ENCODE measurements at places on chromosomes 1 and 21.

DNA sequence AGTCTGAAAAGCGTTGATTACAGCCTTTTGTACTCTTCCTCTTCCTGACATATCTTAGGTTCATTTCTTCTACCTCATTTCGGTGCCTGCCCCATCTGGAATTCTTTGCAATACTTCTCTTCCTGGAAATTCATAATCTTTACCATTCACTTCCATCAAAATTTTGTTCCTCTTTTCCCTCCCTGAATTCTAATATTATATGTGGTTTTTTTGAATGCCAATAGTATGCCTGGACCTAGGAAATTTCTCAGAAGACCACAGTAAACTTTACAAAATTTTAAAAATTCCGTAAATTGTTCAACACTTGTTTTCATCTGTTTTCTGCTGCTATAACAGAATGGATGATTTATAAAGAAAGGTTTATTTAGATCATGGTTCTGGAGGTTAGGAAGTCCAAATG is 76.8 kb downstream of the MAP3K7CL start:
- DNase-seq = no peak

DNA sequence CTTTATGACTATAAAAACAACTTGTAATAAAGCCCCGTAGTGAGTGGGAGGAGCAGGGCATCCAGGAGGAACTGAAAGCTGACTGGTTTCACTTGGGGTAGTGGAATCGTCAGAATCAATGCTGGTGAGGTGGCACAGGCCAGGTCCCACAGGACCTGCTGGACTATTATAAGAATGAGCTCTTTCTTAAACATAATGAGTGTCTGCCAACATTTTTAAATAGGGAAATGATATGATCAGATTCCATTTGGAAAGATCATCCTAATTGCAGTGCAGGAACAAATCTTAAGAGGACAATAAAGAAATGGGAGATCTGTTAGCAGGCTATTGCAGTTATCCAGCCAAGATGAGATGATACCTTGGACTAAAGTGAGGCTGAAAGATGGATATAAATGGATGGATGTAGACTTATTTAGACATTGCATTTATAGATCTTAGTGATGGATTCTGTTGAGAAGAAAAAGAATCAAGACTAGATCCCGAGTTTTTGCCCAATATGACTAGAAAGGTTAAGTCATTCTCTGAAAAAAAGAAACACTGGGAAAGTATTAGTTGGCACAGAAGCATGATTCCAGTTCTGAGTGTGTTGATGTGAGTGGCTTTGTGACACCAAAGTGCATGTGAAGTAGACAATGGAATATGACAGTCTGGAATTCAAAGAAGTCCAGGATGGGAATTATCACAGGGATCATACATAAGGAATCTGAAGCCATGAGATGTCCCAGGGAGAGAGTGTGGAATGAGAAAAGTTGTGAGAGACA is 153.3 kb upstream of the SGIP1 start:
- no peak for DNase-seq

DNA sequence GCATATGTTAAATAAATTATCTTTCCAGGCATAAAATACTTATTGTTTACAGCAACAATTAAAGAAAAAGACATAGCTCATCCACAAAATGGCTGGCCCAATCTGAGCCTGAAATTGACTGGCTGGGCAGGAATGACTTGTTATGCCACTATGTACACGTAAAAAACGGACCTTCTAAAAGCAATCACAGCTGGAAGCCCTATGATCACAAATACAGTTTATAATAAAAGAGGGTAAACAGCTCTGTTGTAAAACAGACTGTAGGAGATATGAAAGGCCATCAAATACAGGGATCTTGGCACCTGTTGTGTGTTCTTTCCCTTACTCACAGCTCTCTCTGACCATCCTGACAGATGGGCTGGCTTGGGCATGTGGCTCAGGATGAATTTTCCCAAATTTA is 70.5 kb upstream of the DMRTA2 start:
- DNase-seq = no peak

DNA sequence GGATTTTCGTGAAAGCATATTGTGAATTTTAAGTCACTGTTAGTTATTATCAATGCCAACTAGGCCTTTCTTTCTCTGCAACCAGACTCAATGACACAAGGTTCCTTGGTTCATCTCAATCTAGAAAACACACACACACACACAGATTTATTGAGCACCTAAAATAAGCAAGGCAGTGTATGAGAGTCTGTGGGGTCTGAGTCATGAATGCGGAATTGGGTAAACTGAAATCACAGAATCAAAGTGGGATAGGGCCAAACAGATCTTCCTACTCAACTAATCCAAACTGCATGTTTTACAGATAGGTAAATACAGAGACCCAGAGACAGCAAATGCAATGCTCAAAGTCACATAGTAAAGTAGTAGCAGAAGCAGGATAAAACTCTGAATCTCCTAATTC is 48.5 kb upstream of the NRDC start:
- no peak for DNase-seq

- DNase-seq = no peak
These were observed 6.8 kb upstream of the MYCL start for GRCh38 chr1:39908534-39908933.

GRCh38 chr1:224390517-224390916 is 33.8 kb downstream of the CNIH4 start:
- no peak for DNase-seq

- no peak for DNase-seq
These were observed 345 bp upstream of the ALDH9A1 start for GRCh38 chr1:165698761-165699052.

DNA sequence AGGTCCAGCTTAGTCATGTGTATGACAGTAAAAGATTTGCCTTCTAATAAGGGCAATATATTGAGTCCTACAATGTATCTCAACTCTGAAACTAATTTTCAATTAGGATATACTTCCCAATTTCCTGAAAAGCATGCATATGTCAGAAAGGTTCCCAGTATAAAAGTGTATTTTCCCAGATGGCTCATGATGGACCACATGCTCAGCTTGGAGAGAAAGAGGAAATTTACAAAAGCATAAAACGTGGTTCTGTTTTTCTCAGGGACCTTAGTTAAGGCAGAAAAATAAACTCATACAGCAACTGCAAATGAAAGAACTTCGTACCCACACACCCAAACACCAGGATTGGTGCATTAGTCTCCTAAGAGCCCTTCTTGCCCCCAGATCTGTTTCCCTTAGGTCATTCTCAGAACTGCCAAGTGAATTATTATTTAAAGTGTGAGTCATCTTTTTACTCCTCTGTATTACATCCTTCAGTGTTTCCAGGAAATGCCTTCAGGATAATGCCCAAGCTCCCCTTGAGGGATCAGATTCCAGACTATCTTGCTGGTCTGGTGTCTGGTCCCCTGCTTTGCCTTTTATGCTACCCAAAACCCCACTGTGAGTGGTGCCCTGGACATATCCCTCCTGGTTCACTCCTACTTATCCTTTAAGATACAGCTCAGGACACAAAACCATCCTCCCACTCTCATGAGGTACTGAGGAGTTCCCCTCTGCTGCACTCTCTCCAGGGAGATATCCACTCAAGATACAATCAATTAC is 57.4 kb downstream of the SSX2IP start:
- no peak for DNase-seq

Data from substantia nigra (tissue), 51 donors.